ENCODE measurements at places on chromosomes 2 and 18.

GRCh38 chr2:230947908-230948365, 22.9 kb upstream of the GPR55 start:
- no peak for DNase-seq

- peak; percentile 70 for DNase-seq
Measured at GRCh38 chr2:15674637-15675455, 83.2 kb downstream of the DDX1 start.

DNA sequence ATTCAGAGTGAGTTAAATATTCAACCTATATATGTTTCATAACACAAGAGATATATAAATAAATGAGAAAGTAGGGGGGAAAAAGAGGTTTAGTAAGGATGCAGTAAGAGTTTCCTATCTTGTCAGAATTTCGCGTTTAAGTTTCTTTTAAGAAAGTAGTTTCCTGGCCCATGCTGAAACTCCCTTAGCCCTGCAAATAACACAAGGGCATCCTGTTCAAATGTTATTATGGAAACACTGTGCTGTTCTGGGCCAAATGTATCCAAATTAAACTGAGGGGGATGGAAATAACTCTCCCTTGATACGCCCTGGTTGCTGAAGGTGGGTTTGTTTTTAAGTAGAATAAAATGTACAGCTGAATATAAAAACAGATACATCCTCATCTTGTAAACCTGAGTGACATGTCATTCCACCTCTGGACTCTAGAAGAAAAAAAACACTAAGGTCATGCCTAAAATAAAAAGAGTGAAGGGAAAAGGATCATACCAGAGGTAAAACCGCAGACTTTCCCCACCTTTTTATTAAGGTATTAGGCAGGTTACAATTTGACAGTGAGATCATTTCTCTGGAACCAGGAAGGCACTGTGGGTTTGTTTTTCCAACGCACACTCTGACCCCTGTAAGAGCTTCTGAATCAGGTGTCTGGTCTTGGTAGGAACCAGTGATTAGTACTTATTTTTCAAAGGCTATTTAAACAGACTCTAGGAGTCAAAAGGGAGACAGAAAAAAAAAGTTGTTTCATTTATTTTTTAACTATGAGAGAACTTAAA, 16.7 kb downstream of the BCL2 start:
- DNase-seq, result no peak

GRCh38 chr2:106205488-106205887, 11.4 kb upstream of the UXS1 start:
- no peak for DNase-seq

DNA sequence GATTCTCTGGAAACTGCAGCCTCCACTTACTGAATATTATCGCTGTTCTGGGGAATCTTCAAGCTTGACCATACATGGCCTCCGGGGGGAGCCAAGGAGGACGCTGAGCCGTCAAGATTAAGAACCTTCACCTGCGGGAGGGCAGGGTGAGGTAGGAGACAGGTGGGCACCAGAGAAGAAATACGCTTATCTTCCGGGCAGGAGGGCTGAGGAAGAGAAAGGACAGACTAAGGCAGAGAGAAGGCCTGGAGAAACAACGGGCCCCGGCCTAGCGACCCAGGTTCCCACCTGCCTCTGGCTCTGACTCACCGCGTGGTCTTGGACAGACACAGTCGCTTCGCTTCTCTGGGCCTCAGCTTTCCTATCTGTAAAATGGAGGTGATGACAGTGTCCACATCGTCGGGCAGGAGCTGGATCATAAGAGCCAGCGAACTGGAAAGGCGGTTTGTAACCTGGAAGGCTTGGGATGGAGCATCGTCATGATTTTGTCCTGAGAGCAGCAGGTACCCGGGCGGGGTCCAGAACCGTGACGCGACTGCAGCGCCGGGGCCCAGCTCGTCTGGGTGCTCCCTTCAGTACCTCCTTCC, 659 bp downstream of the ZNF142 start:
- DNase-seq, result peak; percentile 75

DNA sequence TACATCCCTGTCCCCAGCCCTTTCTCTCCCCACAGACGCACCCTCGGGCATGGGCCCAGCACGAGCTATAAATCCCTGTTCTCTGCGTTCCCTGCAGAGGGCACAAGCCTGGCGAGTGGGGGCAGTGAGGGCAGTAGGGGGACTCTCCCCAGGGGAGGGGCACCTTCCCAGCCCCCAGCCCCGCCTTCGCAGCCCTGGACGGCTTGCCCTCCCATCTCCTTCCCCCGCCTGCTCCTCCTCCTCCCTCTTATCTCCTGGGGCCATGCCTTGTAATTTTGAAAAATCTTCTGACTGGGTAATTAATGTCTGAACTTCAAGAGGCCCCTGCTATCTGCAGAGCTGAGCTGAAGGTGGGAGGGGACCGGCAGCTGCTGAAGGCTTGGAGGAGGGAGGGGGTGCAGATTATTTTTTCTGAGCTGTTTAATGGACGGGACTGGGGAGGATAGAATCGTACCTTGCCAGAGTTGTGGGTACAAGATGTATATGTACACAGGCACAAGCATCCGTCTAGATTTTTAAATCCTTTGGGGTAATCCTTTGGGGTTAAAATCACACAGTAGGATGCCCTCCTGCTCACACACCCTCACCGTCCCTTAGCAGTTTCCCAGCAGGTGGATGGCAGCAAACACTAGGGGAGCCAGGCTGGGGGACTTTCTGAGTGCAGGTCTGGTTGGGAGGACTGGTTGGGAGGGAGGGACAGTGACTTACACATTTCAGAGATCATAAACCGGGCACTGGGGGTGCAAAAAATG, 121.9 kb downstream of the SMAD7 start:
- DNase-seq, result no peak

GRCh38 chr2:1979138-1979537, 234.8 kb upstream of the PXDN start:
- DNase-seq, result no peak

- no peak for DNase-seq
Measured at GRCh38 chr18:79964330-79965118, at the start of gene HSBP1L1. Gene HSBP1L1 (plus strand): TSS chr18:79964643. CDS start chr18:79964736, 93 bp downstream.

DNA sequence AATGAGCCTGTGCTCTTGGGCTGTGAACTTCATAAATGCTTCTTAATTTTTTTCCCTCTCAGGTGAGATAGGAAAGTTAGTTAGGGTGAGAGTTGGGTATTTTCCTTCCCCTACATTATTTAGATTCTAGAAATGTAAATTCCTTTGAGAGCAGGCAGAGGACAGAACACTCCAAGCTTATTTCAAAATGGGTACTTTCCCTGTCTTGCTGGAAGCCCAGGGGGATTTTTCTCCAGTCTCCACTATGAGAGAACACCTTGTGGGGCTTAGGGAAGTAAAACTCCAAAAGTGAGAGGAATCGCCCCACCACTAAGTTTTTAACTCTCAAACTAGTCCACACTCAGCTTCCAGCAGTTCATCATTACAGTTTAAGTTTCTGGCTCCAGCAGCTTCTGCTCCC, 253.2 kb upstream of the CTAGE1 start:
- no peak for DNase-seq

All from urothelium cell line (cell line).